ENCODE measurements at places on chromosomes 16 and 17.

DNA sequence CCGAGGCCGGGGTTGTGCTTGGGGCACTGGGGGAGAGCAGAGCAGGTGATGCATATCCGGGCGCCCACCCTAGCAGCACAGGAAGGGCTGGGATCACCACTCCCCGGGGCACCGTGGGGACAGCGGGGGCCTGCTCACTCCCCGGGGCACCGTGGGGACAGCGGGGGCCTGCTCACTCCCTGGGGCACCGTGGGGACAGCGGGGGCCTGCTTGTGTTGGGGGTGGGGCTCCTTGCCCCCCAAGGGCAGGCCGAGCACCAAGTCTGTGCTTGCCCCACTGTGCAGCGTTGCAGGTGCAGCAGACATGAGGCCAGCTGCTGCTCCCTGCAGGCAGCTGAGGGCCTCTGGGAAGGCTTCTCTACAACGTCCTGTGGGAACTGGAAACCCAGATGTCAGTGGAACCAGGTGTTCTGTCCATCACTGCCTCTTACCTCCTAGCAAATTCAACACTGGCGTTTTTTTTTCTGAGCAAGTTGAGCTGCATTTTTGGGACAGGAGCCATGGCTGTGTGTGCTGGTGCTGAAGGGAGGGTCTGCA is 25.0 kb upstream of the ZNF750 start:
- DNase-seq = no peak

- no peak for DNase-seq
Measured at GRCh38 chr17:67156269-67157199, 88.5 kb downstream of the HELZ start.

DNA sequence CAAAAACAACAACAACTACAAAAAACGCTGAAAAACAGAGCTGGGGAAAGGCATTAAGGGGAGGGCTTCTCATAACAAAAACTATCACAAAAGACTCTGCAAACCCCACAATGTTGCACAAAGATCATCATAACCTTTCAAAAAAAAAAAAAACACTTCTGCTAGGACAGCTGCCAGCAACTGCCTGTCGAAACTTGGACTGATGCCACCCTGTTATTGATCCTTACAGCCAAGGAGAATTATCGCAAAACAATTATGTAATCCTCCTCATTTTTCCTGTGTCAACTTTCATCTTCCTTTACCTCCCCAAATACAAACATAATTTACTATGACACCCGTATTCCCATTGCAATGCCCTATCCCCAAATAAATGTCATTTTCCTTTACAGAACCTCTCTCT is 9.3 kb downstream of the CCDC40 start:
- DNase-seq = no peak

DNA sequence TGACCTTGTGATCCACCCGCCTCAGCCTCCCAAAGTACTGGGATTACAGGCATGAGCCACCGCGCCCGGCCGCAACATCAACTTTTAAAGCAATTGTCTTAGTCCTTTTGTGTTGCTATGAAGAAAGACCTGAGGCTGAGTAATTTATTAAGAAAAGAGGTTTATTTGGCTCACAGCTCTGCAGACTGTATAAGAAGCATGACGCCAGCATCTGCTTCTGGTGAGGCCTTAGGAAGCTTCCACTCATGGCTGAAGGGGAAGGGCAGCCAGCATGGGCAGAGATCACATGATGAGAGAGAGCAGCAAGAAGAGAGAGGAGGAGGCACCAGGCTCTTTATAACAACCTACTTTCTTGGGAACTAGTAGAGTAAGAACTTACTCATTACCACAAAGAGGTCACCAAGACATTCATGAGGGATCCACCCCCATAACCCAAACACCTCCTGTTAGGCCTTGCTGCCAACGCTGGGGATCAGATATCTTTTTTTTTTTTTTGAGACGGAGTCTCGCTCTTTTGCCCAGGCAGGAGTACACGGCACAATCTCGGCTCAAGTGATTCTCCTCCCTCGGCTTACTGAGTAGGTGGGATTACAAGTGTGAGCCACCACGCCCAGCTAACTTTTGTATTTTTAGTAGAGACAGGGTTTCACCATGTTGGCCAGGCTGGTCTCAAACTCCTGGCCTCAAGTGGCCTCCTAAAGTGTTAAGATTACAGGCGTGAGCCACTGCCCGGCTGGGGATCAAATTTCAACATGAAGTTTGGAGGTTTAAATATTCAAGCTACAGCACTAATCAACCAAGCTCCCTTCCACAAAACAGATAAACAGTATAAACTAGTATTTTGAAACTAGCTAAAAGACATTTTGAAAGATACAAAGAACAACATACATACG is 21.4 kb upstream of the GPT2 start:
- DNase-seq = no peak

GRCh38 chr17:40483679-40484078 is 17.7 kb downstream of the TNS4 start:
- DNase-seq = no peak

- DNase-seq = no peak
Measured at GRCh38 chr16:77599793-77600415, 122.4 kb upstream of the NUDT7 start.

DNA sequence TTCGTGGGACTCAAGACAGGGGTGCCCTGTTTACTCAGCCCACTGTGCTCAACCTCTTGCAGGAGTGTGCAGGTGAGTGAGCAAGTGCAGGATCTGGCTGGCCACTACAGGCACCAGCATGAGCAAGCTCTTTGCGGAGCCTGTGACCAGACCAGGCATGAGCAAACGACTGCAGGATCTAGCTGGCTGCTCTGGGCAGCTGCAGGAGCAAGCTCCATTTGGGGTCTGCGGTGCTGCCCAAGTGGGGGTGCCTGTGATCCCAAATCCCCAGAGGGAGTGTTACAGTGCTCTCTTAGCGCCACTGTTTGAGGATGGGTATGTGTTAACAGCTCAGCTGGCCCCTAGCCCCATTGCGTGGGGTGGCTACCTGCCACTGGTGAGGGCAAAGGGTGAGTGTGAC is 2.4 kb downstream of the USP6 start:
- DNase-seq = no peak

DNA sequence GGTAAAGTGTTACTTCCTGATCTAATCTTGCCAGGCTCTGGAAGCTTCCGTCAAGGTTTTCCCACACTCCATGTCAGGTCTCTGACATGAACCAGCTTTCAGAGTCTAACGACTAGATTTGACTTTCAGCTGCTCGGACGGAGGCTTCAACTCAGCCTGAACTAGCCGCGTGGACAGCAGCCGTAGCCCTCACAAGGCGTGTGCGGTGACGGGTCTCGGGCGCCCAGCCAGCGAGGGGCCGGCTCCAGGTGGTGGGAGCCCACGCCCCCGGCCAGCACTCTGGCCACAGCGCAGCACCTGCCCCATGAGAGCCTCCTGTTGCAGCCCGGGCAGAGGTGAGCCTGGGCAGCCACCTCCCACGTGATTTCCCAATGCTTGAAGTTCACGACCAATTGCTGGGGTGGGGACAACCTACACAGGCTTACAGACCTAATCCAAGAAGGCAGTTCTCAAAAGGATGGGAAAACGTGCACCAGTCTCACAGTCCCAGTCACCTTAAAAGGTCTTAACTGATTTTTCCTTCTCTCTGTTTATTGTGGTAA is 45.5 kb downstream of the TBC1D16 start:
- DNase-seq = no peak

DNA sequence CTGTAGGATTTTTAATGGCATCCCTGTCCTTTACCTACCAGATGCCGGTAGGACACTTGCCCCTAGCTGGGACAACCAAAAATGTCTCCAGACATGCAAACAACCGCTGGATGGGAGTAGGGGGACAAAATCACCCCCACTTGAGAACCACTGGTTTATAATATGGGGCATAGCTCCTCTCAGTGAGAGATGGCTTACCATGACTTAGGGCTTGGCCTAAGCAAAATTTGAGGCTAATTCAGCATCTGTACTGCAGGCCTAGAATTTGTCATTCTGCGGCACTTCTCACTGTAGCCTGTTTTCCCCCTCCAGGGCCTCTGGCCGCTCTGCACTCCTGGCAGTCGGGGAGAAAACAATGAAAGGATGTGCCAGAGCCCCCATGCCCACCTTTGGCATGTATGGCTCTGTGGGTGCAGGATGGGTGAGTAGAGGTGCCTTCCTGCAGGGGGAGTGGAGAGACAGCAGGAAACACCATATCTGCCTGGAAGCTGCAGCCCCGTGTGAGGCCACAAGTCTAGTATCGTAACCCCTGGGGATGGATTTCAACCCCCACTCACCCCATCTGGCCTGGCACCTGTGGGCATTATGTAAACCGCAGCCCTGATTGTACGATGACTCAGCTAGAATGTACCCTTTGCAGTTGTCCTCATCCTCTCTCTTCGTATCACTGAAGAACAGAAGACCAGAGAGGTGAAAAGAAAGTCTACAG is 268.1 kb downstream of the SOX9 start:
- no peak for DNase-seq

GRCh38 chr17:17666111-17666714 is 15.0 kb upstream of the RAI1 start:
- DNase-seq = no peak

DNA sequence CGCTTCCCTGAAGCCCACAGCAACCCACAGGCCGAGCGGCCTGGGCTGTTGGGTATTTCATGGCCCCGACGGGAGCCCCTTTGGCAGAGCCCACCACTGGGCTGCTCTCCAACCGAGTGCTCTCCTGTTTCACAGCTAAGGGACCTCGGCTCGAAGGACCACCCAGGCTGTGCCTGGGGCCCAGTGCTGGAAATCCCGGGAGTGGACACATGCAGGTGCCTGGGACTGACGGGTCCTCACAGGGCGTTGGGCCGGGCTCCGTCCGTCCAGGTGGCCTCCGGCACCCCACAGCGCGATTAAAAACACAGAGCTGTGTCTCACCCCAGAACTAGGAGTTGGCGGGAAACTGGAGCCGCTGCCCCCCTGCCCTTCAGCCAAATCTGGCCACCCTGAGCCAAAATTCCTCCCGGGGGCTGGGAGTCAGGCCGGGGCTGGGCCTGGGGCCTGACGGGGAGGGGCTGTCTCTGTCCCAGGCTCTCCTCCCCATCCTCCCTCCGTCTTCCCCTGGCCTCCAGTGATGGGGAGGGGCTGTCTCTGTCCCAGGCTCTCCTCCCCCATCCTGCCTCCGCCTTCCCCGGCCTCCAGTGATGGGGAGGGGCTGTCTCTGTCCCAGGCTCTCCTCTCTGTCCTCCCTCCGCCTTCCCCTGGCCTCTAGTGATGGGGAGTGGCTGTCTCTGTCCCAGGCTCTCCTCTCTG is 14.1 kb downstream of the UTS2R start:
- DNase-seq = no peak

DNA sequence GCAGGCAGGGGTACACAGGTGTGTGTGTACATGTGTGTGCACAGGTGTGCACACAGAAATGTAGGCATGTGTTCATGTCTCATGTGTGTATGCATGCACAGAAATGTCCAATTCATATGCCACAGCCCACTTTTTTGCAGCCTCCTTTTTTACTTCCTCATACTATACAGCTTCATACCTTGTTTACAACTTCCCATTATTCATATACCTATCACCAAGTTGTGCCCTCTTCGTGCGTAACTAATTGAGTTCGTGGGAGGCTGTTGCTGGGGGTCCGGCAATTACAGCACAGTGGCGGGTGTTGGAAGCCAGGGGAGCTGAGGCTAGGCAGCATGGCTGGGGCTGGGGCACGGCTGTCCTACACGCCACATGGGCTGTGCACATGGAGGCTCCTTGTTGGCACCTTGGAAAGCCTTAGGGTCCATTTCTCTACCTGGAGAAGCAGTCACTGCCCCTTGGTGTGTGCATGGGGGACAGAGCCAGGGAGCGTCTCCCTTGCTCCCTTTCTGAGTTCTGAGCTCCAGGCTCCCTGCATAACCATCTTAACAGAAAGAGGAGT is 266.7 kb downstream of the ENGASE start:
- DNase-seq = no peak

GRCh38 chr16:86158688-86159360 is 259.9 kb downstream of the IRF8 start:
- no peak for DNase-seq

GRCh38 chr16:79150151-79150550 is 450.4 kb downstream of the MAF start:
- DNase-seq = no peak

DNA sequence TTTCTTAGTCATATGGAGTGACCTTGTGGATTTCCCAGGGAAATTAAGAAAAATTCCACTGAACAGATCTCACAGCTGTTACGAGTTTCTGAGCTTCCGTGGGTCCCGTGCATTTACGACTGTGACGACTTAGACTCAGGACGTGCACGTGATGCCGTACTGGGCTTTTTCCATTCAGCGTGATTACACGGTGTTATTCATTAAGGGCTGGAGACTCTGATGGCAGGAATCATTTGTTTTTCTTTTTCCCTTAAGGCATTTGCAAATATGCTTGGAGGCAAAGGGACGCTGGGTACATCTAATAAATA is 57.2 kb downstream of the TBC1D16 start:
- no peak for DNase-seq

GRCh38 chr17:82408938-82409318 is 9.2 kb upstream of the HEXD start:
- no peak for DNase-seq

GRCh38 chr16:57349212-57350031 is 9.2 kb upstream of the CCL22 start:
- no peak for DNase-seq

GRCh38 chr17:69492410-69493071 is 78.0 kb downstream of the MAP2K6 start:
- DNase-seq = no peak

GRCh38 chr17:7912927-7913524 is 3.1 kb downstream of the RNF227 start:
- DNase-seq = no peak

DNA sequence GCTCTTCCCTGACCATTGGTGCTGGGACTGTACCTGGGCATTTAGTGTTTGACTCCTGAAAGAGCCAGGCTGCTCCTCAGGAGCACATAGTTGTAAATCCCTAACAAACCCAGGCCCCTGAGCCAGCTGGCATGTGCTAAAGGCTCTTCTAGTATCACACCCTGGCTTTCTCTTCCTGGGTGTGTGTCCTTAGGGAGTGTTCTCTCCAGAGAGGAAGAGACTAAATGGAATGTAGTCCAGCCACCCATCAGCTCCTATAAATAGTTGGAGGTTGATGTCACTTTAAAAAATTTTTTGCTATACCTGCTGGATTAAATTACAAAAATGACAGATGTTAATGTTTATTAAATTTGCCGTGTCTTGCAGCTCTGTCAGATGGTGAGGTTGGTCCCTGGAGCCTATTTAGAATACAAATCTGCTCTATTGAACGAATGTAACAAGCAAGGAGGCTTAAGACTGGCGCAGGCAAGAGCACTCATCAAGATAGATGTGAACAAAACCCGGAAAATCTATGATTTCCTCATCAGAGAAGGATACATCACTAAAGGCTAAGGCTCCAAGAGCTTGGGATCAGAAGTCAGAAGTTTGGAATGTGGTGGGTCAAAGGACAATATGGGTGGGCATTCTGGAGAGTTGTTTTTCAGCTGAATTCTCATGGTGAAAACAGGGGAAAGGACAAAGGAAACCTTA is 13.1 kb upstream of the DUSP14 start:
- DNase-seq = no peak

DNA sequence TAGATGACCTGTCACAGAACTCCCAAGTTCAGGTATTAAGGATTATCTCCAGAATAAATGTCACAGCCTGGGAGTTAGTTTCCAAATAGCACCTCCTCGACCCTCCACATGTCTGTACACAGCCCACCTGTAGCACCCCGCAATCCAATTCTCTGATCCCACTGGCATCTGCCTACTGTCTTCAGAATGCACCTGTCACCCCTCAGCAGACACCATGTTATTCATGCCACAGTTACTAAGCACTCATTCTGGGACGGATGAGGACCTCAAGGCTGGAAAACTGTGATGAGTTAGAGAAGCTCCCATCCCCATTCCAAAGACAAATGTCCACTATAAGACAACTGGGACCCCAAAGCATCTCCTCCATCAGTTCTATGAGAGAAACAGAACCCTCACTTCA is 7.8 kb downstream of the EMP2 start:
- no peak for DNase-seq

GRCh38 chr17:40108970-40109824 is 8.8 kb upstream of the NR1D1 start:
- DNase-seq = no peak
